ENCODE measurements at places on chromosomes 7 and 10.

DNA sequence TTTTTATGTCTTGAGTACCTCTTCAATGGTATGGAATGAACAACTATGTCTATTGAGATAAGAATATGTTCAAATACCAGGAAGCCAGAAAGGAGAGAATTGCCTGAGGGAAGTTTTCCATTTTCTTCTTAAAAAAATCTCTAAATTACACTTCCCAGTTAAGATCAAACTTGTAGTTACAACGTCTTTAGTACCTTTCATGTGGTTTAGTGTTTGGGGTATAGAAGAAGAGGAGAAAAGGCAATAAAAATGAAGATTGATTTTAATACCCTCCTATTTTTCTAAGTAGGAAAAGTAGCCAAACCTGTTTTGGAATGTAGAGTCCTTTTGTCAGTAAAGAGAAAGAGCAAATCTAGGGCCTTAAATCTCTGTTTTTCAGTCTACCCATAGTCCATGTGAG lies 470.0 kb upstream of the SEMA3A start:
- DNase-seq, result no peak

- DNase-seq, result no peak
Observed at GRCh38 chr7:110601710-110602109, 489.2 kb upstream of the LRRN3 start.

GRCh38 chr7:117098457-117098856 lies 145.2 kb downstream of the ST7 start:
- no peak for DNase-seq

GRCh38 chr7:137846827-137847567 lies at the start of gene DGKI:
Gene DGKI (minus strand): TSS chr7:137846974.
- peak; percentile 58 for DNase-seq

- DNase-seq, result no peak
Observed at GRCh38 chr7:130154131-130154500, 51.1 kb downstream of the TMEM209 start.

GRCh38 chr10:95430231-95430951 lies 130.8 kb downstream of the SORBS1 start:
- no peak for DNase-seq

GRCh38 chr7:93147363-93147762 lies 822 bp downstream of the SAMD9L start:
- DNase-seq, result no peak

DNA sequence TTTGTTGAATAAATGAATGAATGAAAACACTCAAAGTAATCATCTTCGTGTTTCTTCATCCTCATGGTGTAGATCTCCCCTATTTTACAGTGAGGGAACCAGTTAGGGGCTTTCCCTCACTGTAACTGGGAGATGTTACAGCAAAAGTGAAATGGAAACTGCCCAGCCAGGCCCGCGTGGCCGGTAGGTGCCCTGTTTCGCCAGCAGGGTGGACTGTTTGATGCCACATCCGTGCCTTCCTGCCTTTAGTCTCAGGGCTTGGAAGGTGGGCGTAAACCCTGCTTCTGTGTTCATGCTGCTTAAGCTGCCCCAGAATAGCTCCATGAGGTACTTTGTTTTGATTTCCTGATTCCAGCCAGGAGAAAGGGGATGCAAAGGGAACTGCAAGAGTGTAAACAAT lies 268.8 kb downstream of the PLXNA4 start:
- DNase-seq, result no peak

DNA sequence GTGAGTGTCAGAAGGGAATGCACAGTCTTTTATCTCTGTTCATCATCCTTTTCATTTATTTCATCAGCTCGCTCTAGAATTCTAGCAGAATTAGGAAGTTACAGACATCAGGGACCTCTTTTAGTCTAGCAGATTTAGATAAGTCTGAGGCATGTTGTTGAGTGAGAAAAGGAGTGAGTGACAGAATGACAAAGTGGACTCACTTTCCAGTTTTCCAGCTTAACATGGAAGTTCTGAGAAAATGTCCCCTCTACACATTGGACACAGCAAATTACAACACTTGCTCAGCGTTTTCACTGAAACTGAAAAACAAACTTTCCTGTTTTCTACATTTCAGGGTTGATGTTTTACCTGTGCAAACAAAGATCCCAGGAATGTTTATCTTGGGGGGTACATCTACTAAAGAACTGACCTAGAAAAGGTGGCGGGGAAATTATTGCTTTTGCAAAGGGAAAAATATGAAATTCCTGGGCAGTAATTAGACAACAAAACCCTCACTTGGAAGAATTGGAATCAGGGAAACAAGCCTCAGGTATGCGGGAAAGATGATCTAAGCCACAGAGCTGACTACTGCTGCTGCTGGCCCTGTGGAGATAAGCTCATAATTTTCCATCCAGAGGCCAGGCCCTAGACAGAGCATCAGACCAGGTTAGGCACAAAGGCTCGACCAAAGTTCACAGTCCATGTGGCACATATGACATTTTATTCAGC lies 14.6 kb upstream of the CYP3A5 start:
- DNase-seq, result no peak

DNA sequence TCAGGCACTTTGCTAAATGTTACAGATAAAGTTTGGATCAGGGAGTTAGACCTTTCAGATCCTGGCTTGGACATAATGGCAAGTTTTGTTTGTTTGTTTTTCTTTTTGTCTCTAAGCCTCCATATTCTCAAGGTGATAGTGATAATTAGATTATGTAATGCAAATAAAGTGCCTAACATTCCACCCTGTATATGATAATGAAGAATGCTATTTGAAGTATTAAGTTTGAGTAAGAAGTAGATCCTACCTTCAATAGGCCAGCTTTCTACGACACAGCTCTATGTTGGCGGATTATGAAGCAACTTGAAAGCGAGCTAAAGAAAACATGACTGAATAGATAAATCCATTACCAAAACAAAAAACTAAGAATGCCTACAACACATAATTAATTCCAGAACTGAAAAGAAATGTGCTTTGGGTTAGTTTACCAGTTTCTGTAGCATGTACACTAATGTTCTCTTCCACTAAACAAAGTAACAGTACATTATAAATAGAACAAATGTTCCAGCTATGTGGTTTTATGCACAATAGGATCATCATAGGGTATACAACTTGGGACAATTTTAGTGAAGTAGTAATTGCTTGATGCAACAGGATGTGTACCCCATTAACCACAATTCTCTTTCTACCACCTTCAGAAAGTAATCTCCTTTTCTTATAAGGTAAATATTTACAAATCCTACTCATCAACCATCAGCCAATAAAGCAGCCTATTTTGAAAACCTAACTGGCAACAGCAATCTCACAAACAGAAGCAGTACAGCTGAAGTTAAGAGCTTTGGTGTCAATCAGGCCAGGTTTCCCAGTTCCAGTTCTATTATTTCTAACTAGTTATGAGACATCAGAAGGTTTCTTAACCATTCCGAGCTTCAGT lies 1.5 kb downstream of the SEM1 start:
- no peak for DNase-seq

DNA sequence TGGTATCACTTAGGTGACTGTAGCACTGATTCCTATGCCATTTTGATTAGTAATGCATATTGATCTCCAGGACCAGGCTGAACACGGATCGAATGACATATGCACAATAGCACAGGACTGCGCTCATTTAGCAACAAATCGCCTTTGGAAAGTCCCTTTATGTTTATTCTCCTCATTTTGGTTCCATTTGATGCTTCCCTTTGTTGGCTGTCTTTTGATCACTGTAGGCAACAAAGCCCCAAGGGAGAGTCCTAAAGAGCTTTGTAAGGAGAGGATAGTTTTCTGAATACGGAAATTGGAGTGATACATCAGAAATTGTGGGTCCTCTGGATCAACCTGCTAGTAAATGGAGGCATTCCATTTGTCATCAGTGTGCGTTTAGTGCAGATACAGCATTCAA lies 1111.4 kb downstream of the SORCS1 start:
- no peak for DNase-seq

DNA sequence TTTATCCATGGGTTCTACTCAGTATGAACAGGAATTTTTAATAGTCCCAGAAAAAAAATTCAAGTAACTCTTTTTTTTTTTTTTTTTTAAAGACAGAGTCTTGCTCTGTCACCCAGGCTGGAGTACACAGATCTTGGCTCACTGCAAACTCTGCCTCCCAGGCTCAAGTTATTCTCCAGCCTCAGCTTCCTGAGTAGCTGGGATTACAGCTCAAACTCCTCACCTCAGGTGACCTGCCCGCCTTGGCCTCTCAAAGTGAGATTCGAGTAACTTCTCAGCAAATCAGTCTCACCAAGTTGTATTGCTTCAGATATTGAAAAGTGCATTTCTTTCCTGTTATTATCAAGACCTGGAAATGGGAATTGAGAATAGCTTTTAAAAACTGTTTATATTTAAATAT lies 281.2 kb upstream of the MINDY3 start:
- no peak for DNase-seq

- no peak for DNase-seq
Observed at GRCh38 chr7:64863969-64864368, 39.1 kb upstream of the ZNF273 start.

GRCh38 chr10:29588629-29589421 lies 45.9 kb downstream of the SVIL start:
- no peak for DNase-seq

GRCh38 chr10:114335614-114336013 lies 68.7 kb downstream of the AFAP1L2 start:
- no peak for DNase-seq

- DNase-seq, result no peak
Observed at GRCh38 chr7:158371856-158372255, 215.8 kb downstream of the PTPRN2 start.

DNA sequence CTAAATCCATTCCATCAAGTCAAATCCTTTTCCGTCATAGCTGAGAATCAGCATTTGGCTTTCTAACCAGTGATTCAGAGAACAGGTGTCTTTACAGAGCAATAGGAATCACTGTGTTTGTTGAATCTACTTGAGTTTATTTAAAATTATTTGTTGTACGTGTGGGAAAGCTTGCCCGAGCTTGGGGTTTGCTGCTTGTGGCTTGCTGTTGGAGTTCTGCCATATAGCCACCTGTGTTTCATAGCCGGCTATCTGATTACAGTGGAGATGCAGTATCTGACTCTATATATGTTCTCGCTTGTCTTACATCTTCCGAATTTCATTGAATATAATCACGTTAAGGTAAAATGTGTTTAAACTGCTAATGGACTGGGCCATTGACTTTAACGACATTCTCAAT lies 274.3 kb upstream of the MKI67 start:
- peak; percentile 64 for DNase-seq

DNA sequence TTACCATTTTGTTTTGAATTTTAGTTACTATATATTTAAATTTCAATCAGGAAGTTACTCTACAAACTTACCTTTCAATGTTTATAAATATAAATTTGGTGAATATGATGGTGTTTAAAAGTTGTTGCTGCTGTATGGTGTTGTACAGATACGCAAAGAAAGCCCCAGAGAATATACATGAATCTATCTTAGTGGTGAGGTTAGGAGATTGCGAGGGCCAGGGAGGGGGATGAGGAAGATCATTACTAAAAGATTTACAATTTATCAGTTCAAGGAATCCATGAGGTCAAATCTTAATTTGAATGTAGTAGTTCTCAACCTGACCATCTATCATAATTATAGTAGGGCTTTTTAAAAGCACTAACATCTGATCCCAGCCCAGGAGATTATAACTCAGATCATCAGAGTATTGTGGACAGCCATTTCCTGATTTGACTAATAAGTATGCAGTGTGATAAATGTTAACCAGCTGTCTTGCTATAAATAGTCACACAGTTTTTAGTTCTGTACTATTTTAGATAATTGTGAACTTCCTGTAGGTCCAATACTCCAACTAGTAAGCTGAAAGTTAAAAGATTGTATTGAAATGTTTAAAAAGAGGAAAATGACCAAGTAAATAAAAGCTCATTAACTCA lies 23.6 kb downstream of the FAM3C start:
- no peak for DNase-seq

DNA sequence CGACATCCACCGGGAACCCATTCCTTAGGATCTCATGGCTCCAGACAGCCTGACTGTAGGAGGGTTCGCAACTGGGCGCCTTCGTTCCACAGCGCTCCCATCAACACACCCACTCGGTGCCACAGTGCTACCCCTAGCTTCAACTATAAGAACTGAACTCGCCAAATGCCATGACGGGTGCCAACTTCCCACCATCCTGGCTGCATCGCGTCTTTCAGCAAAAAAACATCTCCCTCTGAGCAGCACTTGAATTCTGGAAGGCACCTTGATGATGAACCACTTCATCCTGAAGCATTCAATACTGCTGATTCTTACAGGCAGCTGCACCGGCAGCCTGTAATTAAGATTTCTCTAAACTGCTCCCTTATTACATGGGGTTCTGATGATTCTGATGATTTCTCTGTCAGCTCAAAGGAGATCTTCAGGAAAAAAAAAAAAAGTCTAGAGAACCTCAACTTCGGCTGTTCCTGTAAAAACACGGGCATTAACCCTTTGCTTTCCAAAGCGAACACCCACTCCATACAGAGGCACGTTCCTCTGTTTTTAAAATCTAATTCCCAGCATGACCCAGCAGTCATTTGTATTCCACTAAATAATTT lies 1.3 kb downstream of the CYTH3 start:
- peak; percentile 44 for DNase-seq

DNA sequence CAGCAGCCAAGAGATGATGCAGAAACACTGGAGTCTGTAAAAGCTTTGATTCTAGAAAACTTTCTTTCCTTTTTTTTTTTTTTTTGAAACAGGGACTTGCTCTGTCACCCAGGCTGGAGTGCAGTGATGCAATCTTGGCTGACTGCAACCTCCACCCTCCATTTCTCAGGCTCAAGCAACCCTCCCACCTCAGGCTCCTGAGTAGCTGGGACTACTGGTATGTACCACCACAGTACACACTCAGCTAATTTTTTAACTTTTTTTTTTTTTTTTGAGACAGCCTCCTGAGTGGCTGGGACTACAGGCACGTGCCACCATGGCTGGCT lies 17.0 kb upstream of the BAG3 start:
- DNase-seq, result no peak

- DNase-seq, result no peak
Observed at GRCh38 chr7:63030061-63030460, 968.6 kb upstream of the ZNF722 start.

DNA sequence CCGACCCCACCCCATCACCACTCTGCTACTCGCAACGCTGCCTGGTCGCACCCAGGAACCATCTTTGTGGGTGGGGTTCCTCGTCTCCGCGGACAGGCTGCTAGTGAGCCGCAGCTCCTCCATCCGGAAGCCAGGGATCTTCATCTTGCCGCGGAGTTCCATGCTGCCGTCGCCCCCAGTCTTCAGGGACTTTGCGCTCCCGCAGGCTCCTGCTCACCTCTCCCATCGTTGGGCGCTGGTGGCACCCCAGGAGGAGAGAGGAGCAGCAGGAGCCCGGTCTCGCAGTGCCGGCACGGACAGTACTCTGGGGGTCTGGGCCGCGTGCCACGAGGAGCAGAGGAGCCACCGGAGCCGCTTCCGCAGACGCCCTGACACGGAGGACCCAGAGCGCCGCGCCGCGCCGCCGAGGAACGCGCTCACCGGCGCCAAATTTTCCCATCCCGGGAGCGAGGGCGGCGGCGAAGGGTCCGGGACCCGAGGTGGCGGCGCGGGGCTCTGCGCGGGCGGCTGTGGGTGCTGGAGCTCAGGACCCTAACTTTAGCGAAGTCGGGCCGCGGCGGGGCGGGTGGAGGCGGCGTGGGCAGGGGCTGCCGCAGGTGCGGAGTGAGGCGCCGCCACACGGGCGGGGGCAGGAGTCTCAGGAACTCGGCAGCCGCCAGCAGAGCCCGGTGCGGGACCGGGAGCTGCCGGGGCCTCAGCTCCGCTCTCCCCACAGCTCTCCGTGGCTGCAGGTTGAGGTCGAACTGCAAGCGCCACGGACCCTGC lies 750.1 kb upstream of the SORCS1 start:
- DNase-seq, result no peak

- no peak for DNase-seq
Observed at GRCh38 chr10:33067917-33068316, 109.9 kb upstream of the ITGB1 start.

GRCh38 chr10:100625816-100626215 lies 90.1 kb downstream of the HIF1AN start:
- DNase-seq, result no peak

GRCh38 chr10:112260831-112261230 lies 22.4 kb upstream of the TECTB start:
- DNase-seq, result no peak

Data from NCI-H1105 (cell line).